ENCODE measurements at places on chromosomes 1 and 21. TPM values are rescaled to one million over a fixed set of nuclear protein-coding genes. Genes with fewer than 3 reads are reported as not detected.

The SLC16A1 gene
- total RNA-seq, result 146 TPM

The OR2T5 gene
- total RNA-seq, result not detected

The RIPPLY3 gene
- total RNA-seq, result not detected

The SLC5A9 gene
- not detected for total RNA-seq

The RNU11 gene
- not detected for total RNA-seq

The OR2L5 gene
- total RNA-seq, result not detected

The ERO1B gene
- 8.3 TPM for total RNA-seq

The SPRR5 gene
- not detected for total RNA-seq

The ZP4 gene
- not detected for total RNA-seq
